ENCODE measurements at places on chromosomes 5 and 9.

- no peak for DNase-seq
These were observed 44.4 kb downstream of the DROSHA start for GRCh38 chr5:31487506-31487905.

- no peak for DNase-seq
These were observed 49.5 kb downstream of the C7 start for GRCh38 chr5:40958811-40959210.

- DNase-seq, result no peak
These were observed 76.4 kb downstream of the ECPAS start for GRCh38 chr9:111407813-111408212.

- no peak for DNase-seq
These were observed 35.6 kb downstream of the TRIO start for GRCh38 chr5:14178671-14179211.

- no peak for DNase-seq
These were observed 383.6 kb upstream of the CDH6 start for GRCh38 chr5:30809933-30810332.

- DNase-seq, result no peak
These were observed 115.4 kb downstream of the DENND1A start for GRCh38 chr9:123814496-123814895.
